ENCODE measurements at places on chromosomes 13 and 19.

DNA sequence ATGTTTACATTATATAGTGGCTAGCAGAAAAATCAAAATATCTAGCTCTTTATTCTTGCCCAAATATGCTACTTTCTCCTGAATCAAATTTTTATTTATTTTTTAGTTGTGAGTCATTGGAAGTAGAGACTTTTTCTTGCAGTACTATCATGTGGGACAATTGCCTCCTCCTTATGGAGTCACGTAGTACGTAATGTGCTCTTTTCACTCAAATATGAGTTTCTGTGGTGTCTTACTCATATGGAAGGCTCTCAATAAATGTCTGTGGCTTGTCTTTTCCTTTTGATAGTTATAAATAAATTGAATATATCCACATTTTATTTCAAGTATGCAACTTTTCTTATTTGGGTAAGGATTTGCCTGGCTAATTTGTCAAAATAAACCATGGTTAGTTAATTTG, 1411.0 kb upstream of the SLC10A2 start:
- no peak for DNase-seq

DNA sequence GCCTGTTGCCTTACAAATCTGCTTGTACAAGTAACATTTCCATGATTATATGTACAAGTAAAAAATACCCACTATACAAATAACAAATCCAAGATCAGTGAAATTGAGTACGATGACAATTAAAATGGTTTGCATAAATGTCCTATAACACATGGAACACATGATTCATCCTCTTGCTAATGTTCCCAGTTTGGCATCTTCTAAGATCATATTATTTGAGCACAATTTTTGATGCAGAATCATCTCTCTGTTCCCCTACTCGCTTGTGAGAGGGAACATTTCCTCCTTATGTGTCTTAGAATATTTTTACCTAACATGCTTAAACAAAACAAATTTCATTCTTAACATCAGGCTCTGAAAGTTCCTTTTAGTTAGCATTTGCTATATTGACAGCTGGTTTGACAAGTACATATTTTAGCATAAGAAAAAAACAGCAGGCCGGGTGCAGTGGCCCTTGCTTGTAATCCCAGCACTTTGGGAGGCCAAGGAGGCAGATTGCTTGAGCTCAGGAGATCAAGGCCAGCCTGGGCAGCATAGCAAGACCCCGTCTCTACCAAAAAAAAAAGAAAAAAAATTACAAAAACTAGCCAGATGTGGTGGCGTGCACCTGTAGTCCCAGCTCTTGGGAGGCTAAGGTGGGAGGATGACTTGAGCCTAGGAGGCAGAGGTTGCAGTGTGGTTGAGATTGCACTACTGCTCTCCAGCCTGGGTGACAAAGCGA, 14.2 kb downstream of the ZNF331 start:
- no peak for DNase-seq

DNA sequence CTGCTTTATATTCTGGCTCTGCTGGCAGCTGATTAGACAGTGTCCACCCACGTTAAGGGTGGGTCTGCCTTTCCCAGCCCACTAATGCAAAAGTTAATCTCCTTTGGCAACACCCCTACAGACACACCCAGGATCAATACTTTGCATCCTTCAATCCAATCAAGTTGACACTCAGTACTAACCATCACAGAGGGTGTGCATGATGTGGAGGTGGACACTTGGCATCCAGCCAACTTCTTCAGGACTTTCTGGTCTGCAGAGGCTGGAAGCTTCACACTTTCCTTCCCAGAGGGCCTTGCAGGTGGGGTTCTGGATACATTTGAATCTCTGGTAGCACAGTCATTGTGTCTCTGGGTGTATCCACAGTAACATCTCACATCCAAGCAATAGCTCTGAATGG, 18.9 kb upstream of the IGFL1 start:
- DNase-seq: no peak

- no peak for DNase-seq
These were observed 16.3 kb upstream of the PTPRS start for GRCh38 chr19:5356918-5357317.

- no peak for DNase-seq
These were observed 28.9 kb upstream of the USP12 start for GRCh38 chr13:27200413-27201070.

- no peak for DNase-seq
These were observed 122.4 kb downstream of the DLEU7 start for GRCh38 chr13:50720861-50721671.

DNA sequence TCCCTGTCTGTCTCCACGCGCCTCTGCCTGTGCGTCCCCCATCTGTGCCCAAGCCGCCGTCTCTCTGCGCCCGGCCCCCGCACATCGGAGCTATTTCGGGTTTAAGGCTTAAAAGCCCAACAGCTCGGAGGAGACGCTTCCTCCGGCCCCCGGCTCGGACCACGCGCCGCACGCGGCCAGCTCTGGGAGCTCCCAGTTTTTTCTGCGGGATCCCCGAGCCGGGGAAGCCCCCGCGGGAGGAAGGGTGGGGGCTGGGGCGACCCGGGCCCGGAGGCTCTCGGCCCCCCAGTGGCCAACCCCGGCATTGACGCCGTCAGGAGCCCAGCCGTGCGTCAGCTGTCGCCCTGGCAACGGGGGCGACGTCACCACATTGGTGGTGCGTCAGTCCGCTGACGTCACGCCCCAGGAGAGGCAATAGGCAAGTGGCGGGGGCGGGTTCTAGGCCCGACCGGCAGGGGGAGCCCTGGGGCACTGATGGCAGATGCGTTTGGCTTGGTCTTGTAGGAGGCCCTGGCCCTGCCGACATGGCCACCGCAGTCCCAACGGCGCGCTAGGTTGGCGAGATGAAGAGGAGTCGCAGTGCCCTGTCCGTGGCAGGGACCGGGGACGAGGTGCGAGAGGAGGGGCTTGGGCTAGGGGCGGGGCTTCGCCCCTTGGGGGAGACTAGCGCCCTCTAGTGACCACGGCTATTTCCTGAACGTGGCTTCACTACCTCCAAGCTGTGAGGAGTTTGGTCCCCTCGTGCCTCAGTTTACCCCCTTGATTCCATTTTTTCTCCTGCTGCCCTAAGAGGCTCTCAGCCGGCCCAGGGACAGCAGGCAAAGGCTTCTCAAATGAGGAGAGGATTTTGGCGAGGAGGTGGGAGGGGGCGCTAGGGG, 3.7 kb upstream of the PDE4A start:
- peak; percentile 85 for DNase-seq

GRCh38 chr19:10116866-10117616, 2.7 kb downstream of the EIF3G start:
- no peak for DNase-seq

- DNase-seq: no peak
These were observed 68.8 kb downstream of the CHST8 start for GRCh38 chr19:33690378-33691029.

DNA sequence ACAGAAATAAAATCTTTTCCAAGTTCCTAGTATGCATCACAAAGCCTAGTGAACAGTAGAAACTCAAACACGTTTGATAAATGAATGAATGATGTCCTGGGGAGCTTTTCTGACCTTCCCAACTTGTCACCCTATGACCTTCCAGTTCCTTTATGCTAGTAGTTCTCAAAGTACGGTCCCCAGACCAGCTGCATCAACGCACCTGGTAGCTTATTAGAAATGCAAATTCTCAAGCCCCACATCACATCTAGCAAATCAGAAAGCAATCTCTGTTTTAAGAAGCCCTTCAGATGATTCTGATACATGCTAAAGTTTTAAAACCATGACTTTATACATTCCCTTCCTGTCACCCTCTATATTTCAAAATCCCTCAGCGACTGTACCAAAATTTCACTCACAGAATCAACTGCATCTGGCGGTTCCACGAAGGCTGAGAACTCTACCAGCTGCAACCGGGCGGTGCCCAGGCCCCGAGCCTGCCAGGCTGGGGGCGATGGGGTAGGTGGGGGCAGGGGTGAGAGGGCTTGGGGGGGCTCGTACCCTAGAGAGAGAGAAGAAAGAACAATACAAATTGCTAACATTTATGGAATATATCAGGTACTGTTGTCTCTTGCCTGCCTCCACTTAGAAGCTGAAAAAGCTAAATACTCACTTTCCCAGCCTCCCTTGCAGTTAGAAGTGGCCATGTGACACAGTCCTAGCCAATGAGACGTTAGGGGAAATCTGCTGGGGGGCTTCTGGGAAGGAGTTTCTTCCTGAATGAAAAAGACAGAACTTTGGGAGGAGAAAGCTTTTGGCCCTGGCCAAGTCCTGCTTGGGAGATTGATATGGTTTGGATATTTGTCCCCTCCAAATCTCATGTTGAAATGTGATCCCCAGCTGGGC, 13.3 kb downstream of the CD37 start:
- no peak for DNase-seq

GRCh38 chr13:64723724-64724123, 2506.4 kb downstream of the PCDH9 start:
- no peak for DNase-seq

- DNase-seq: no peak
These were observed 12.6 kb upstream of the TM6SF2 start for GRCh38 chr19:19285686-19286085.

DNA sequence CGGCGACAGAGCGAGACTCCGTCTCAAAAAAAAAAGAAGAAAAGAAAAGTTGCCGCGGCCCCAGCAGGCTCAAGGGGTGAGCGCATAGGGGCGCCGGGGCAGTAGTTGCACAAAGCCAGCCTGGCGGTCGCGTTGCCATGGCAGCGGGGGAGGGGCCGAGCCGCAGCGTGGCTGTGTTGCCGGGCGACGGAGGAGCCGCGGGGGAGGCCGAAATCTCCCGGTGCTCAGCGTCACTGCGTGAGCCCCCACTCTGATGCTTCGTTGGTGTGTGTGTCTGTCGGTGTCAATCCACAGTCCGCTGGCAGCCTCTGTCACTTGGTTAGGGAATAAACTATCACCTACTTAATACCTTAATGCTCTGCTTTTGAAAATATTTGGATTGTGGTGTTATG, 82.9 kb upstream of the C1QTNF9B start:
- DNase-seq: peak; percentile 78

DNA sequence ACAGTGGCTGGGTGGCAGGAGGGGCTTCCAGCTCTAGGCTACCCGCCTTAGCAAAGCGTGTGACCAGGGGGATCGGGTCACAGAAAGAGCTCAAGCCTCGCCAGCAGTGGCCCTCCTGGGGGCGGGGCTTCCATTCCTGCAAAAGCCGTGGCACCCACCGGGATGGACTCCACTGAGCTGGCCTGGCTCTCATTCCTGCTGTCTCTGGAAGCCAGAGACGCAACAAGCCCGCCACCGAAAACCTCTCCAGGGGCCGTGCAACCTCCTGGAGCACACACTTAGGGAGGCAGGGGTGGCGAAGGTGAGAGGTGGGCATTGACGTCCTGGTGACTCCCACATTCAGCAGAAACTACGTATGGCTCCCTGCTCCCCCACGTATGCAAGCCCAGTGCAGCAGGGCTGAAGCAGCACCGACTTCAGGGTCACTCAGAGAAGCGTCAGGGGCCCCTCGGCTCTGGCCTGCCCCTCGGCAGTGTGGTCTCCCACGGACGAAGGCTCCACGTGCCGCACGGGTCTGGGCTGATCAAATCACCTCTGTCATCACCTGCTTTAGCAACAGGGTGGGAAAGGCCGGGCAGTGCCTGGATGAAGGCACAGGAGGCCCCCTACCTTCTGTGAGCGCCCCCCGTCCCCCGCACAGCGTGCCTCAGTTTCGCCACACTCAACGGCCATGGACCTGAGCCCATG, 3.1 kb downstream of the C19orf25 start:
- DNase-seq: no peak

GRCh38 chr13:22726726-22727125, 454.1 kb upstream of the SGCG start:
- DNase-seq: no peak

DNA sequence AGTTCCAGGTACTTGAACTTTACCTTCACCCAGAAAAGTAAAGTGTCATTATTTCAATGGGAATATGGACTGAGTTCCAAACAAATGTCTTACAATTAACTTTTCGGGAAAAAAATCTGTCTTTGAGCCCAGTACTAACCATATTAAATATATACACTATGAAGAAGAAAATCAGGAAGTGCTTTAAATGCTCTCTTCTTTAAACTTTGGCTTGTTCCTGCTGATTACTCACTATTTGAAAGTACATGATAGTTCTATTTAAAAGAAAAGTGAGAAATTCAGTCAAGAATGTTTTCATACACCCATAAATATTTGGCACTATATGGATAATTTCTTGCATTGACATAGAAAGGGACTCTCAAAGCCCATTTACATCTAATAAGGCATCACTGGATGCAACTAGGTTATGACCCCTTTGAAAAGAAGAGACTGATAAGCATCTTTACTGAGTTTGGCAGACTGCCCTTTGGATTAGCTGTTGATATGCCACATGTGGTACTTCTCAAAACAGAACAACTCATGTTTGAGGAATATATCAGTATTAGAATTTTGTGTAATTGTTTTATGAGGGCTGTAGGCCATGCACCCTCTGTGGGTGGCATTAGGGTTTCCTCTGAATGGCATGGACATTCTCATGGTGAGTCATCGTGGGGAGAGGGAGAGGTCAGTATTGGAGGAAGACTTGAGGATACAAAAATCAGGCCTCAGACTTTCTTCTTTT, 25.0 kb upstream of the VWA8 start:
- DNase-seq: no peak

- no peak for DNase-seq
These were observed 257.2 kb downstream of the DIAPH3 start for GRCh38 chr13:59906413-59907049.

GRCh38 chr19:1489463-1490310, 463 bp downstream of the PCSK4 start:
- DNase-seq: no peak

- DNase-seq: no peak
These were observed 38.8 kb downstream of the TDRD3 start for GRCh38 chr13:60435762-60436374.

- DNase-seq: no peak
These were observed 13.7 kb upstream of the ZNF492 start for GRCh38 chr19:22620401-22620800.

DNA sequence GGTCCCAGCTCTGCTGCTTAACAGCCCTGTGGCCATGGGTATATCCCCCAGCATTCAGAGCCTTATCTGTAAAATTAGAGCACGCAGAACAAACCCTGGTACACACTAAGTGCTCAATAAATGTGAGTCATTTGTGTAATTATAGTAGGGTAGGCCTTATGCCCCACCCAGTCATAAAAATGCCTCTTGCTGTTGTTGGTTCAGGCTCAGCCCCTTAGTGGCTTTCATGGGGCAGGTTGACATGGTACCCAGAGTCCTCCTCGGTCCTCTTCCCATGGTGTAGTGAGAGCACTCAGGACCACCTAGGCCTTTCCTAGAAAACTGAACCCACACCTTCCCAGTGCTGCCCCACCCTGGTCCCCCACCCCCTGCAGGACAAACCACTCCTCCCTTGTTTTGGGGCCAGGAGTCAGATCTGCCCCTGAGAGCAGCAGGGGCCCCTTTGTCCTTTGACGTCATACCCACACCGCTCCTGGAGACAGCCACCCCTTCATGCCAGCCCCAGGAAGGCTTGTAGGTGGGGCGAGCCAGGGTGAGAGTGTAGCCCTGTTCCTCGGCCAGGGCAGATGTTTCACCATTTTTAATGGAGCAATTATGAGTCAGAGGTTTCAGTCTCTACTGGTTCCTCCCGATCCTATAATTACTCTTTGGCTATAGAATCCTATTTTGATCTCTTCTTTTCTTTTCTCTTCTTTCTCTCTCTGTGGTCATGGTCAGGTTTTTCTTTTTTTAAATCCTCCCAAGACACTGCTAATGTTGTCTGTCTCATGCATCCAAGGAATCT, 36.8 kb downstream of the ACTN4 start:
- DNase-seq: no peak

Data from stimulated activated CD8-positive, alpha-beta memory T cell treated with anti-CD3 and anti-CD28 coated beads, Interleukin-7, amount 100 ng/mL, for 24 hours (primary cell).